Posterior vena cava (tissue), 2 donors: ENCODE measurements at places on chromosomes 2 and 18. TPM values are rescaled to one million over a fixed set of nuclear protein-coding genes. Genes with fewer than 3 reads are reported as not detected.

Gene CYP1B1
- total RNA-seq, result 90.9 TPM

Gene C2orf72
- total RNA-seq, result 0.24 TPM

Gene GGCX
- total RNA-seq, result 31.2 TPM

Gene KHK
- 5.7 TPM for total RNA-seq

Gene EGR4
- not detected for total RNA-seq

Gene ACTG2
- total RNA-seq, result 4,458 TPM

DNA sequence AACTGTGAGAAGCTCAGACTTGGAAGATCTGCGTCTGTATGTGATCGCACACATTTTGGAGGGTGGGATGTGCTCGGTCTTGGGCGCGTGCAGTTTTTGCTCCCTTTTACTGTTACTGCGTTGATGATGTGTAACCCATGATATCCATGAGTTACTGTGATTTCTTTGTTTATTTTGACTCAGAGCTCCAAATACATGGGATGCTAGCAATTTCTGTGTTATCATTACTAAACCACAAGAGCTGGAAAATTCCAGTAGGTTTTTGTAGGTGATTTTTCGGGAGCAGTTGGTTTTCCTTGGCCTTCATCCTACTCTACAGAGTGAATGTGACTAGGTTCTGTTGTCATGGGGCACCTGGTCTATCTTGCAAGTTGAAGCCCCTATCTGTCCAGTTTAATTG lies 124.2 kb downstream of the AGAP1 start:
- DNase-seq, result no peak

GRCh38 chr2:172734711-172735581 lies 699 bp upstream of the RAPGEF4 start:
- no peak for DNase-seq

DNA sequence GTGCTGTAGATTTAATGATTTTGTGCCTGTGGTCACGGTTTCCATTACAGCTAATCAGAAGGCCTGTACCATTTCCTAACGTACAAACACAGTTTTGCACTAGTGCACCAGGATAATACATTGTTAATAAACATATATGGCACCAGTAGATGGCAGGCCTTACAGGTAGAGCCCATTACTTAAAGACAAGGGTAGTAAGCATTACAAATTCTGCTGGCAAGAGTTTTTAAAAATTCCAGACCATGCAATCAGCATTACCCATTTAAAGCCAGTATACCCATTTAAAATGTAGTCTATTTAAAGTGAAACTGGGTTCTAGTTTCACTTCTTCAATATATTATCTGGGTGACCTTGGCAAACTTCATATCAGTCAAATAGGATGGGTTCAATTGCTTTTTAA lies 224.2 kb downstream of the NUP35 start:
- DNase-seq, result no peak

GRCh38 chr2:57908736-57909161 lies 137.9 kb upstream of the VRK2 start:
- no peak for DNase-seq

GRCh38 chr2:241994086-241994485 lies 124.6 kb downstream of the RTP5 start:
- DNase-seq, result no peak

- peak; percentile 77 for DNase-seq
Measured at GRCh38 chr18:37254236-37254754, 311.3 kb downstream of the CELF4 start.

- DNase-seq, result peak; percentile 48
Measured at GRCh38 chr2:240124651-240125030, 11.5 kb downstream of the COPS9 start.

DNA sequence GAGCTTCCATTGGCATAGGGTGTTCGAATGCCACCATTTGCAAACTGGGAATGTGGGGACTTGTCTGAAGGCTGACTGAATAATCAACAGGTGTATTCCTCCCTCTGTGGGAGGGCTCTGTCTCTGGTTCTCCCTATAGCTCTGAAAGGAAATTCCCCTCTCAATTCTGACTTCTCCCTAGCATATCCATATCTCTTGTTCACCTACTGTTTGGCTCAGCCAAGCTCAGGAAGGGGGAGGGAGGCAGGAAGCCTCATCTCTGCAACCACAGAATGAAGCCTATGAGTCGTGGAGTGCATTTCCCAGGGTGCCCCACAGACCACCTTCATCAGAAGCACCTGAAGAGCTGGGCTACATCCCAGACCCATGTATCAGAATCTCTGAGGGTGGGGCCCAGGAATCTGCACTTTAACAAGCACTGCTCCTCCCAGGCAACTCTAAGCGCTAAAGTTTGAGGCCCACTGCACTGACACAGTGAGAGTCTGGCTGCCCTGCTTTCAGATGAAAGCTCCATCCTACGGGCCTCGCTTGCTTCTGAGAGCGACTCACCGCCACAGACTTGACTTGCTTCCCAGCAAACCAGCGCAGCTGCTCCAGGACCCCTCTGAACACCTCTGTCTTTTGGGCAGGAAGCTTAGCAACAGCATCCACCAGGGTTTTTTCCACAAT lies 32.0 kb downstream of the XDH start:
- DNase-seq, result no peak
